ENCODE measurements at places on chromosomes 2 and 18.

- DNase-seq = no peak
These were observed 34.2 kb downstream of the GKN2 start for GRCh38 chr2:68918497-68918896.

DNA sequence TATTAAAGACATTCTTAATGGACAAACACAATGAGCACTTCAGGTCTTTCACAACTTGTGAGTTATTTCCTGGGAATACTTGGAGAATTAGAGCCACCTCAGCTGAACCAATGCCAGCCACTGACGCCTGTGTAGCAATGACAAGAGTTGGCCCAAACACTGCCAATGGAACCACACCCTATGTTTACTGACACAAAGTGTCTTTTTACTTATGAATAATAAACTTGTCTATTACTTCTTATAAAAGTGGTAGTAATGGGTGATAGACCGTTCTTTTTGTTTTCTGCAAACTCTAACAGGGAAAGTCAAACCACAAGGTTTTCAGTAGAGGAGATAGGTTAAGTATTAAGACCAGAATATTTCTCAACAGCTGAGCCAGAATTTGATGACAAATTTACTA, 12.5 kb upstream of the CHAC2 start:
- no peak for DNase-seq

DNA sequence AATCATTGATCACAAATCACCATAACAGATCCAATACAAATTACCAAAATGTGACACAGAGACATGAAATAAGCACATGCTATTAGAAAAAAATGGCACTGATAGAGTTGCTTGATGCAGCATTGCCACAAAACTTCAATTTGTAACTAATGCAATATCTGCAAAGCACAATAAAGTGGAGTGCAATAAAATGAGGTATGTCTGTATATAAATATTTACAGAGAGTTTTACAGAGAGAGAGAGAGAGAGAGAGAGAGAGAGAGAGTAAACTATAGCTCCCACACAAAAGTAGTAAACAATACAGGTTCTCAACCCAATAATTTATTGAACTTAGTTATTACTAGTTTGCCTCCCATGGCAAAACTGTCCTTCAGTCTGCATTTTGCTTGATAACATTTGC, 1807.0 kb downstream of the SUCLG1 start:
- DNase-seq = no peak

DNA sequence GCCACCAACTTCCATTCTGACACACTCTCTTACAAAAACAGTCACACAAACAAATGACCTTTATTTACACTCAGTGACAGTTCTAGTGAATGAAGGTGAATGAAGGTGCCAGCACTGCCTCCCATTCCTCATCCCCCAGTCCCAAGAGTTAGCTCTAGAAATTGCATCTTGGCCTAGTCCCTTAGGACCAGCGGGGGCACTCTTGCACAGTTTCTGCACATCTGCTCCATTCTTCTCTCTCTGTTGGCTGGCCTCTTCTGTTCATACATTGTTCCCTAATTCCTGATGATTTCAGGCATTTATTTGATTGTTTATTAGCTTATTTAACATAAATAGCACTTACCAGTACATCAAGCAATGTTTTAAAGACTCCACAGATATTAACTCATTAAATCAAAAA, 30.9 kb downstream of the GAREM1 start:
- no peak for DNase-seq

GRCh38 chr18:36905571-36905970, 76.6 kb downstream of the KIAA1328 start:
- no peak for DNase-seq

DNA sequence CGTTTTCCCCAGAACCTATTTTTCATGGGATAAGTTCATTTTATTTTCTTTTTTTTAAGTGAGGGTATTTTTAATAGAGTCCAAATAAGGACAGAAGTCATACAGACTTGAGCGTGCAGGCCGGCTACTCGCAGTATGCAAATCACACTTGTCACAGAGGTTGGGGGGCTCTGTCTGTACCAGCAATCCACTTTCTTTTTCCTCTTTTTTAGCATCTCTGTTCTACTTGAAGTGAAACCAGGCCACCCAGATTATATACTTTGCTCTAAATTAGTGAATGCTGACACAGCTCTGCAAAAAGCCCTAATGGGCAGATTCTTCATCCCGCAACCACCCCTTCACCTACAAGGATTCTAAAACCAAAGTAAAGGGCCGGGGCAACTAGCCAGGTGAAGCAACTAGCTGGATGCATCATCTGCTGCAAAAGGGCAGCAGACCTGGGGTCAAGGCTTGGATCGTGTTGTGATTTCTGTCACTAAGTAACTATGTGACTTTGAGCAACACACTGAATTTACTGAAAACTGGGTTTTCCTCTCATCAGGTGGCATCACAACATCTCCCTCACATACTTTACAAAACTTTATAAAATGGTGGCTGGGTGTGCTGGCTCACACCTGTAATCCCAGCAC, 18.4 kb downstream of the KDSR start:
- no peak for DNase-seq
